ENCODE measurements at places on chromosomes 1 and 21.

DNA sequence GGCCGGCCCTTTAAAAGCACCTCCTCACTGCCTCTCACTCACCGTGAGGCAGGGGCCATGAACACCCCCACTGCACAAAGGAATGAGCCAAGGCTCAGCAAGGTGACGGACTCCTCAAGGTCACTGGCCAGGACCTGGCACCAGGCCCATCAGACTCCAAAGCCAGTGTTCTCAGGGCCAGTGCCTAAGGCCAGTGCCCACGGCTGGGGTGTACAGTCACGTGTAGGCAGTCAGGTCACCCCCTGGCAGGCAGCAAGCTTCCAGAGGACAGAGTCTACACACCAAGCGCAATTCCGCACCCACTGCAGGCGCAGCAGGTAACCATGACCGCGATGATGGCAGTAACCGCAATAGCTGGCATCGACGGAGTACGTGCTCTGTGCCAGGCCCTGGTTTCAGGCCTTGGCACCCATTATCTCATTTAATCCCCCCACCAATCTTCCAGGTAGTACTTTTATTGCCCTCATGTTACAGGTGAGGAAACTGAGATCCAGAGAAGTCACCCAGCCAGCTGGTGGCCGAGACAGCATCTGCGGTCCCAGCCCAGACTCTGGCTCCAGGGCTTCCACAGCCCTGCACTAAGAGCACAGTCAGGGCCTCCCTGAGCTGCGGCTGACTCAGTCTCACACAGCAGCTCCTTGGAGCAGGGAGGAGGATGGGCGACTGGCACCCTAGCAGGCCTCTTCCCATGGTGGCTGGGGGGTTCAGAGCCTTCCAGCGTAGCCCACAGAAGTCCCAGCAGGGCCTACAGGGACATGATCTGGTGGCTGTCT, 27.0 kb downstream of the RAP1GAP start:
- DNase-seq = no peak

DNA sequence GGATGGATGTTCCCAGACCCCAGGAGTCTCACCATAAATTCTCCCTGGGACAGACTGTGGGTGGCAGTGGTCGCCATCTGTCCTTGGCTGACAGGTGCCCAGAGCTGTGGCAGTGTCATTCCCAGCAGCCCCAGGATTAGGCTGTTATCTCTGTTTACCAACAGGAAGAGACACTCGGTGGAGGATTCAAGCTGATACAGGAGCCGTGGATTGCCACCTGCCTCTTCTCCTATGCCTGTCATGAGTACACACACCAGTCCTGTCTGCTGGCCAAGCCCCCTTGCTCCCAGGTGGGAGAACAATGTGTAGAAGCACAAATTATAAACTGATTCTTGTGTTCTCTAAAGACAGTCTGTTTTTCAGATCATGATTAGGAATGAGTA, 152.6 kb downstream of the ETS2 start:
- DNase-seq = no peak

DNA sequence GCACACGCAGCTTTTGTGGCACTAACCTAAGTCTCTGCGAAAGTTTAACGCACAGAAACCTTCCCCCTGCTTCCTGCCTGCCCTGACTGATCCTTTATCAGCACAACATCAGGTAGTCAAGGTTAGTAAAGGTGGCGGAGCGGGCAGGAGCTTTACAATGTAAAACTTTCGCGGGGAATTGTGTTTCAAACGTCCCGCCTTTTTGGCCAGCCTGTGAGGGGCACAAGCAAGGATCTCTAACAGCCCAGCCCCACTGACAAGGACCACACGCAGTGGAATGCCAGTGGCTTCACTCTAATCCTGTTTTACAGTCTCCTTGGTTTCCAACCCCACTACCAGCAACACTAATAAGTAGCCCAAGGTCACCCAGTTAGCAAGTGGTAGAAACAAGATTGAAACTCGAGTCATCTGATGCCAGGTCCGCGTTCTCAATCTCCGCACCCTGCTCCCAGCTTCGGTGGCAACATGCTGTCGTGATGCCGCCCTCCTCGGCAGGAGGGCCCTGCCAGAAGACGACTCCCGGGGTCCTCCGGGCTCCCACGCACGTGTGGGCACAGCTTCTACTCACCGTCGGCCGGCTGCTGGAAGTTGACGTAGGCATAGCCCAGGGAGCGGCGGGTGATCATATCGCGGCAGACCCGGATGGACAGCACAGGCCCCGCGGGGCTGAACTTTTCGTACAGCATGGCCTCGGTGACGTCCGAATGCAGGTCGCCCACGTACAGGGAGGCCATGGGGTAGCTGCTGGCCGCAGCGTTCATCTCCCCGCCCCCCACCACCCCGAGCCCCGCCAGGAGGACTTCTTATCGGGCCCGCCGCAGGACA, 1.2 kb downstream of the PABPC4 start:
- DNase-seq = no peak

DNA sequence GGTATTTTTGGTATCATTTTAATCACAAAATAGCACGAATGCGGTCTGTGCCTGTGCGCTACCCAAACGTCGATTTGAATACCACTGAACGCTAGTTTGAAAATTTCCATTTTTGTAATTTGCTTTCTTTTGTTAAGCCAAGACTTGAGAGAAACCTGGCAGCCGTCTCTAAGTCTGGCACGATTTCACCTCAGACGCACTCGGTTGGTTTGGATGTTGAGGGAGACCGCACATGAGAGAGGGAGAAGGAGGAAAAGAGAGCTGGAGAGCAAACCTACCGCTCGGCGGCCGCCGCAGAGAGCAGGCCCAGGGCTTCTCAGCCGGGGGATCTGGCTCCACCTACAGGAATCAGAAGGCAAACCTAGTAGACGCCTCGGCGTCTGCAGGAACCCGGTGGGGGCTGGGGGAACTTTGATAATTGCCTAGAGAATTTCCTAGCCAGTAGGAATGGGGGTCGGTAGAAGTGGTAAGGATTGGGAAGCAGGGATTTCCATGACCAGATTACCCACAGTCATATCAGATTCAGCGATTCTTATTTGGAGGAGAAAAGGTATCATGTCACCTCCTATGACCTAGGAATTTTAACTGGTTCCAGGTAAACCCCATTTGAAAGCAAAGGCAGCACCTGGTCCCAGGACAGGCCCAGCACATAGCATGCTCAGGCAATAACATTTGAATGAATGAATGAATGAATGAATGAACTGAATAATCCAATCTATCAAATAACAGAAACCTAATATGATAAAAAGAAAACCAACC, 83.2 kb downstream of the TM2D1 start:
- DNase-seq = no peak

GRCh38 chr1:25826571-25826970, 6.8 kb downstream of the MTFR1L start:
- no peak for DNase-seq

- no peak for DNase-seq
These were observed 698.6 kb downstream of the LTN1 start for GRCh38 chr21:28294051-28294450.

DNA sequence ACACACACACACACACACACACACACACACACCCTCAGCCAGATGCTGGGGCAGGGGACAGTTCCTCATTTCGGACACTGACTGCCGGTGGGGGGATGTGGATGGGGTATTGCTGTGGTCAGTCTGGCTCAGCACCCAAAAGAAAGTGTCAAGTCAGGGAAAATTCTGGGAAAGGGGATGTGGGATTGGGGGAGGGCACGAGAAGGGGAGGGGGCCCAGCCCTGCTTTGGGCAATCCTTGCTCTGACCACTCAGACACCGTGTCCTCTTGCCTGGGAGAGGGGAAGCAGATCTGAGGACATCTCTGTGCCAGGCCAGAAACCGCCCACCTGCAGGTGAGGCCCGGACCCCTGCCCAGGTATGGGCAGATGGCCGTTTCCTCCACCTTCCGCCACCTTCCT, at the start of gene C1QC:
TSS of gene C1QC (plus strand) at position 253 of the 400 bp plus-strand sequence. CDS start 391 bp downstream, outside the sequence.
- DNase-seq = no peak

GRCh38 chr1:70737125-70737524, 310.5 kb downstream of the PTGER3 start:
- DNase-seq = no peak

DNA sequence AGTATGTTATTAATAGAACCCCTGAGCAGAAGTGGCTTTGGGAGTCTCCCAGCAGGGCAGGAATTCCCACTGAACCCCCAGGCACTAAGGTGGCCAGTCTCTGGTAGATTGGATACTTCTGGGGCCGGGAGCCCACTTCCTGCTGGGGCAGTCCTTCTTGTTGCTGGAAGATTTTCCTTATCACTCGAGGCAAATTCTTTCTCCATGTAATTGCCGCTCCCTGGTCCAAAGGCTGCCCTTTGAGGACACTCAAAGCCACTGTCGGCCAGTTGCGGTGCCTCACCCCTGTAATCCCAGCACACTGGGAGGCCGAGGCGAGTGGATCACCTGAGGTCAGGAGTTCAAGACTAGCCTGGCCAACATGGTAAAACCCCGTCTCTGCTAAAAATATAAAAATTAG, 22.6 kb upstream of the TNFRSF1B start:
- no peak for DNase-seq

GRCh38 chr1:15304708-15305467, 57.9 kb downstream of the FHAD1 start:
- no peak for DNase-seq
